RPMI8226 (cell line): ENCODE measurements at places on chromosomes 1 and 21.

- no peak for DNase-seq
Observed at GRCh38 chr1:55484173-55484572, 269.0 kb upstream of the USP24 start.

GRCh38 chr21:33667636-33668035, 25.3 kb downstream of the ITSN1 start:
- DNase-seq: no peak

DNA sequence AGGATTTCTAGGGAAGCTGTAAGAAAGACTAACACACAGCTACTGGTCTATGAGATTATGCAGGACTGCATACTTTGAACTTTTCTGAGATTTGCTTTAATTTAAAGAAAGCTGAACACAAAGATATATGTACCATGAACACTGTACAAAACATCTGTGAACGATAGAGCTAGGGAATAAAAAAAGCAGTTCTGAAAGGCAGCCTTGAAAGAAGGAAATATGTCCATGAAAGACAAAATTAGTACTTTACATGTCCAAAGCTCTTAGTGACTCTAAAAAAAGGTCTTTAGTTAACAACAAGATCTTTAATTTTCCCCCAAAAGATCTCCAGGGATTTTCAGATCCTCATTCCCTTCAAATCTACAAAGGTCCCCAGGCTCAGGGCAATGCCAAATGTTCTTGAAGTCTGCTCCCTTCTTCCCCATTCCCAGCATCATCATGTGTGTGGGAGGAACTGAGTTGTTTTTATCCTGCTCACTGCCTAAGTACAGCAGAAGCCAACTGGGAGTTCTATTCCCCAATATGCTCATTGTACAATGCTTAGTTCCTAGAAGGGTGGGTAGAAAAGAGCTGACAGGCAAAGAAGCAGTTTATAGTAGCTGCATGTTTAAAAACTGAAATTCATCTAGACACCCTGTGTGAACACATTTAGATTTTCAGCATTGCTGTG, 60.1 kb upstream of the PTCH2 start:
- DNase-seq: no peak

DNA sequence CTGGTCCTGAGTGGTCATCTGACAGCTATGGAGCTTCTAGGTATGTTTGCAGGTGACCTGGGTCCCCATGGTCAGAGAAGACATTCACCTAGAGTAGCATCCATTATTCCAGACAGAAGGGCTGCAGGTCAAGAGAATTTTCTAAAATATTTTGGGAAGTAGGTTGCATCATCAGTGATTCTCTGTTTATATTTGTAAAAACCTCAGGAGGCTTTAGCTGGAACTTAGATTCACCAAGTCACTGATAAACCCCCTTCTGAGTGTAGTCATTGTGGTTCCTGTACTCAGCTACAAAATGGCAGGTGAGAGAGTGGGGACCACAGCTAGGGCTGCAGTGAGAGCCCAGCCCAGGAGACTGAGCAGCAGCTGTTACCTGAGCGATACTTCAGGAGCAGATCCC, 78.6 kb downstream of the ABCA4 start:
- no peak for DNase-seq

- no peak for DNase-seq
Observed at GRCh38 chr1:90476994-90477393, 240.1 kb downstream of the BARHL2 start.

DNA sequence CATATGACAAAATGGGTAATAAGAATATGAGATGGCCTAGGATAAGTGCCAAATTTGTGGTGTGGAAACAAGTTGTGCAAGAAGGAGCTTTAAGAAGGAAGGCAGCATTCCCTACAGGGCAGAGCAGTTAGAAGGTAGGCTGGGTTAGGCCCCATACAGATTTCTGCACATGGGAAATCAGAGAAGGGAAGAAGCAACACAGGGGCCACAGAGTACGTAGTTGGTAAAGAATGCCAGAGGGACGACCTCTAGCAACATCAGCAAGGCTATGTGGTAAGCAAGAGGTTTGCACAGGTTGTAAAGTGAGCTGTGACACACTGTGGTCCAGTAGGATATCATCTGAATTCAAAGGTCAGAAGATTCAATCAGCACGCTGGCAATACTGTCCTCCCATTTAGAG, 765.6 kb upstream of the B3GALT2 start:
- DNase-seq: no peak

DNA sequence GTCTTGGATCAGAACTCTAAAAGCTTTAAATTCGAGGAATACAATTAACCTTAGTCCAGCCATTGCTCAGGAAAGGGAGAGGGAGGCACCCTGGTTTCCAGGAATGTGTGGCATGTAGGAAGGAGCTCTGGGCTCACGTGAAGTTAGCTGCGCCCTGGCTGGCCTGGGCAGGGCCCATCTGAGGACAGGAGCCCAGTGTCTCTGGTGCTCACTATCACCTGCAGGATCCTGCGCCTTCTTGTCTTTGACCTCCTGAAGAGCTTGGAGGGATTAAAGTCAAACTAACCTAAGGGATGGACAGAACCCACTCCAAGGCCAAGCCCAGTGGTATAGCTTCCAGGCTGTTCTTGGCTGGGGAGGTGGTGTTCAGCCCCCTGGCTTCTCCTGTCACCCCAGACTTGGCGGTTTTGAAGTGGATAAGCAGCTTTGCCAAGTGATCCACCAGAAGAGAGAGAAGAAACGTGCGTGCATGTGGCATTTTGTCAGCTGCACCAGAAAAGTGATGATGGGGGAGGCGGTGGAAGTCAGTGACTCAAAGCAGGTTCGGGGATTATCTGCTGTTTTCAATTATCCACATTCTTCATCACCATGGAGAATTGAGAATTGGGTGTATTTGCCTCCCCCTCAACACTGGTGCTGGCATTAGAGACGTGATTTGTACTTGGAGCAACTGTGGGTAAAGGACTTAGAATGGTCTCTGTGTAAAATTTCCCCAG, 11.9 kb upstream of the KCNN3 start:
- no peak for DNase-seq

GRCh38 chr1:36831186-36831810, 203.0 kb downstream of the GRIK3 start:
- no peak for DNase-seq

GRCh38 chr1:89608319-89608983, 24.5 kb upstream of the LRRC8C start:
- DNase-seq: no peak

DNA sequence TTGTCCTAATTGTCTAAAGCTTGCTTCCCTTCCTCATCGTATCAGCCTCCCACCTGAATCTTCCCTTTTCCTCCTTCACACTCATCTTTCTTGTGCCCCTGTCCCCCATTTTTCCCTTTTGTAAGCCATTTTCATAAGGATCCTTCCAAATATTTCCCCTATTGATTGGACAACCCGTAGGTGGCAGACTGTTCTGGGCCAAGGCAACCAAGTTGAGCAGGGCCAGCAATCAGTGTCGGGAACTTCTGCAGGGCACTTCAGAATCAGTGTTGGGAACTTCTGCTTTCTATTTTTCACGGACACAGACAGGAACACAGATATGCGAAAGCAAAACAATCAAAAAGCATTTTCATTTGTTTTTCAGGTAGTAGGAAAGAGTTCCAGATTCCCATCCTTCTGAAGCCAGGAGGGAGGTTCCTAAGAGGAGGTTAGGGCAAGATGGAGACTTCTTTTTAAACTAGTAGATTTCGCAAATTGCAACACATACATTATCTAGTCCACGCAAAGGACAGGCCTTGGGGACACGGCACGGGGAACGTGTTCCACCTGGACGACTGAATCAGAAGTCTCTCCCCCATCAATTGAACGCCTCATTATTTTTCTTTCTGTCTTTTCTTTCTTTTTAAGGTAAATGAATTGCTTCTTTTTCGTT, 691 bp upstream of the MPZL1 start:
- DNase-seq: peak; percentile 77

GRCh38 chr1:12414444-12415018, 184.7 kb downstream of the VPS13D start:
- no peak for DNase-seq

DNA sequence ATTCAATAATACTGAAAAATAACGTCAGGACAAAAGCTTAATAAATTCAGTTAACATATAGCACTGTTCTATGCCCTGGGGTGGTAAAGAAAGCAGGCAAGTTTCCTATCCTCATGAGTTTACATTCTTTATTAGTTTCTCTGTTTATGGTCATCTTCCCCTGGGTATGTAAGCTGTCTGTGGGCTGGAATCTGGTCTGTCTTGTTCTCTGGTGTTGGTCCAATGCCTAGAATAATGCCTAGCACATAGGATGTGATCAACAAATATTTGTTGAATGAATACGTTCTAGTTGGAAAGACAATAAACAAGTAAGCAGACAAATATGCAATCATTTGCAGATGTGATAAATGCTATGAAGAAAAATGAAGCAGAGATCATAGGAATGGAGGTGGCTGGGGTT, 7.2 kb upstream of the IGSF3 start:
- DNase-seq: no peak

GRCh38 chr1:22462928-22463327, 11.3 kb downstream of the ZBTB40 start:
- no peak for DNase-seq

DNA sequence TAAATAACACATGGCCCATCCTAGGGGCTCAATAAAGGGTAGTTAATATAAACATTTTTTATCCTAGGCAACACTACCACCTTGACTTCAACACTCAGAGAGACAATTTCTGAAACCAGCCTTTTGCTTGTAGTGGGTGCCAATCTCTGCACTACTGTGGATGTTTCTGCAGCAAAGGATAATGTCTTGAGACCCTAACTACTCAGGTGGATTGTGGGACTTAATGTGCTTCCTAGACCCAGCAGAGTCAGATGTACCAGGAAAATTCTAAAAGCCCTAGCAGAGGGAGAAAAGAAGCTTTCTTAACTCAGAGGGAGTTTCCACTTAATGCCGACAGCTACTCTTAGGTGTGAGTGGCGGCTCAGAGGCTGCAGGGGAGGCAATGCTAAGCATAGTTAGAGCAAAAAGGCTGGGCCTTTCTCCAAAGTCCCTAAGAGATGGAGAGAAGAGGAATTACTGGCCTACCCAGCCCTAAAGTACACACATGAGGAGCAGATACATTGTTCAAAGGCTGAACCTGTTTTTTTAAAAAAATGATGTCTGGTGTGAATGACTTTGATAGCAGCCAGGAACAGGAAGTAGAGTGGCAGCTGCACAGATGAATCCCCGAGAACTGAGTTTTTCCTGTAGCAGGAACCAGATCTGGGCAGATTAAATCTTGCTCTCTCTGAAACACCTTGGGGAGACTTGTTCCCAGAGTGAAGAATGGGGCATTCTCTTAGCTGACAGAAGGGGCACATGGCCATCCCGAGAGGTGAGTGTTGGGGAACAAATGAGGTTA, 33.5 kb upstream of the ABCD3 start:
- no peak for DNase-seq

GRCh38 chr1:109192433-109192832, 21.3 kb upstream of the SARS1 start:
- DNase-seq: no peak

- no peak for DNase-seq
Observed at GRCh38 chr1:94925561-94926125, 1.3 kb downstream of the CNN3 start.

DNA sequence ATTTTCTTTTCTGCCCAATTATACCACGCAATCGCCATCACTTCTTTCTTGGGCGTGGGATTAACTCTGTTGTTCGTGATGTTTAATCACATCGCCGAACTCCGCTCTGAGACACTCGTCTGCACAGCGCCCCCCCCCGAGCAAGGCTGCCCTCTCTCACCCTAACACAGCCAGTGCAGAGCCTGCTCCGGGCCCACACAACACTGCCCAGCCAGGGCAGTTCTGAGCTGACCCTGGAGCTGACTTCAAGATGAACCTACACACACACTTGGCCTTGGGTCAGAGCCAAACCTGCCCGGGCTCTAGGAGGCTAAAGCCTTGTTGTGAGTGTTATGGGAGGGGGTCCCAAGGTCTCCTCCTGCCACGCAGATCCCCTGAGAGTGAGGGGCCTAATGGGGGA, 64.6 kb upstream of the LRP8 start:
- no peak for DNase-seq

DNA sequence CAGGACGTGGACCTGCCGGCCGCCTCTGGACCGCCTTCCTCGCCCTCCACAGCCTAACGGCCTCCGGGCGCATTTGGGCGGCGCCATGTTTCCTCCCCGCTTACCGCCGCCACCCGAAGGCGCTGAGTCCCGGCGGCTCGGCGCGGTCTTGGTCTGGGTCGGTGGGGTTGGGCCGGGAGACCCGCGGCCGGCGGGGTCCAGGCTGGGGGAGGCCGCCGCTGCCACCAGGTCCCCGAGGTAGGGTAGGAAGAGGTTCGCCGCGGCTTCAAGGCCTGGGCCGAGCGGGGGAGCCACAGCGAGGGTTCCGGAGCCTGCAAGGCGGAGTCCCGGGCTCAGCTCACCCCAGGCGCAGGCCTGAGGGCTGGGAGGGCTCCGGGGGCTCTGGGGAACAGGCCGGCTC, 5.5 kb downstream of the OR2C3 start:
- DNase-seq: no peak

DNA sequence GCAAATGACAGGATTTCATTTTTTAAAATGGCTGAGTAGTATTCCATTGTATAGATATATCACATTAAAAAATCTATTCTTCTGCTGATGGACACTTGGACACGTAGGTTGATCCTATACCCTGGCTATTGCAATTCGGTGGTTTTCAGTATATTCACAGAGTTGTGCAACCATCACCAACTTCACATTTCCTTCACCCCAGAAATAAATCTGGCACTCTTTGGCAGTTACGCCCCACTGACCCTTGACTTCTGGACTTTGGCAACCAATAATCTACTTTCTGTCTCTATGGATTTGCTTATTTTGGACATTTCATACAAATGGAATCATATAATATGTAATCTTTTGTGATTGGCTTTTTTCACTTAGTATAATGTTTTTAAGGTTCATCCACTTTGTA, 35.9 kb downstream of the MAP3K7CL start:
- no peak for DNase-seq

DNA sequence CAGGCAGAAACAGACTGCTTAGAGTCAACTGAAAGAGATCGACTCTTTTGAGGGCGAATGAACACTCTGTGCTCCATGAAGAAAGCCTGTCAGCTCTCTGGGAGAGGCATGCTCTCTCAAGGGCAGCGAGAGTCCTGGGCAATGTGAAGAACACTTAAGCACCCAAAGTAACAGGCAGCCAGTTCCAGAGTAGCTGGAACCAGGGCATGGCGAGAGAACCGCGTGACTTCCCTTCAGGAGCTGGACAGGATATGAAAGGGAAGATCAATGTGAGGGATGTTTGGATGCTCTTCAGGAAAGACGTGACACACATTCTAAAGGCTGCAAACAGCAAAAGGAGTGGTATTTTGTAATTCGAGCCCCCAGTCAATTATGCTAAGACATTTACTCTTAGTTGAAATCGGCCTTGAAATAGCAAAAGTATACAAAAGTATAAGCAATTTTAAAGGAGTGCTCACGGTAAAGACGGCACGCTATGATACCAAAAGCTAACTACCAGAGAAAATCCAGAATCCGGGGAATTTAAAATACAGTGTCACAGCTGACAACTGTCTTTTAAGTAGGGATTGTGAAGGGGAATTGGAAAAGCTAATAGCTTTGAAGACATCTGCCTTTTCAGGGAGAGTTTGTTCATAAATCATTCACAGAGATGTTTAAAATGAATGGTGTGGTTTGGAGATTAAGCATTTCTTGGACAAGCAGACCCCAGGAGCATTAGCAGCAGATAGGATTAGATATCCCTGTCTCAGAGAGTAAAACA, 20.8 kb downstream of the ADAMTS5 start:
- no peak for DNase-seq
